ENCODE measurements at places on chromosomes 5 and 9.
A peak's percentile ranks its signal among the peaks of the same experiment; 100 is the strongest.

GRCh38 chr5:139417214-139417613 lies 13.3 kb upstream of the SPATA24 start:
- no peaks in the 10 kb centered on the region for H3K27me3 ChIP-seq
- H3K4me3 ChIP-seq, result no peak overlapping the region
- H3K4me1 ChIP-seq, result peaks cover 43% of the 10 kb centered on the region
- H3K36me3 ChIP-seq, result peaks cover 7% of the 10 kb centered on the region
- peak overlapping the region; percentile 13 for H3K27ac ChIP-seq
- no peak for DNase-seq

DNA sequence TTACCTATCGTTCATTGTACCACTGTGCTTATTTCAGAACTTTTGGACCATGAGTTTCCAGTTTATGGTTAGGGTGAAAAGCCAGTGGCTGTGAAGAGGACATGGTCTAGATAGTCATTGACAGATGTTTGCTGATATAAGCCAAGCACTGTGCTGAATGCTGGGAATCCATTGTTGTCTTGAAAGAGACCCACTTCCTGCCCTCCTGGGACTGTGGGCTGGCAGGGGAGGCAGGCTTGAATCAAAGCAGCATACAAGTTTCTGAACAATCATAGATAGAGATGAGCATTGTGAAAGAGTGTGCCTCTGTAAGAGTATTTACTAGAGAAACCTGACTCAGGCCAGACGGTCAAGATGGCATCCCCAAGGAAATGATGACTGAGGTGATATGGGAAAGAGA lies 73.4 kb downstream of the NMUR2 start:
- no peak overlapping the region for H3K27ac ChIP-seq
- H3K4me1 ChIP-seq, result no peaks in the 10 kb centered on the region
- no peaks in the 10 kb centered on the region for H3K27me3 ChIP-seq

DNA sequence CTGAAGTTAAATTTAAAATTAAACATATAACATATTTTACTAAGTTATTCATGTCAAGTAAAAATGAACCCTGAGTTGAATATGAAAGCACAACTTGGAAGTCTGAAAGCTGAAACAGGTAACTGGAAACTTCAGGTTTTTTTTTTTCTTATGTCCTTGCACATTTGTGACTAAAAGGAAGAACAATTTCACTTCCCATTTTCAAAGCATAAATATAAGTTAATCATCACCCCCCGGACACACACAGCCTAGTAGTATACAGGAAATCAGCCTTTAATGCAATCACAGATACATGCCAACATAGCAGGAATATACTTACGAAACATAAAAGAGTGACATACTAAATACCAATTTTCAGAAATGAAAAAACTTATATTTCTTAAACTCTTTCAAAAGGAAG lies 225.9 kb downstream of the RFX3 start:
- no peaks in the 10 kb centered on the region for H3K4me1 ChIP-seq
- no peaks in the 10 kb centered on the region for H3K36me3 ChIP-seq
- H3K4me3 ChIP-seq, result no peak overlapping the region
- H3K27me3 ChIP-seq, result no peaks in the 10 kb centered on the region
- H3K27ac ChIP-seq, result no peak overlapping the region

DNA sequence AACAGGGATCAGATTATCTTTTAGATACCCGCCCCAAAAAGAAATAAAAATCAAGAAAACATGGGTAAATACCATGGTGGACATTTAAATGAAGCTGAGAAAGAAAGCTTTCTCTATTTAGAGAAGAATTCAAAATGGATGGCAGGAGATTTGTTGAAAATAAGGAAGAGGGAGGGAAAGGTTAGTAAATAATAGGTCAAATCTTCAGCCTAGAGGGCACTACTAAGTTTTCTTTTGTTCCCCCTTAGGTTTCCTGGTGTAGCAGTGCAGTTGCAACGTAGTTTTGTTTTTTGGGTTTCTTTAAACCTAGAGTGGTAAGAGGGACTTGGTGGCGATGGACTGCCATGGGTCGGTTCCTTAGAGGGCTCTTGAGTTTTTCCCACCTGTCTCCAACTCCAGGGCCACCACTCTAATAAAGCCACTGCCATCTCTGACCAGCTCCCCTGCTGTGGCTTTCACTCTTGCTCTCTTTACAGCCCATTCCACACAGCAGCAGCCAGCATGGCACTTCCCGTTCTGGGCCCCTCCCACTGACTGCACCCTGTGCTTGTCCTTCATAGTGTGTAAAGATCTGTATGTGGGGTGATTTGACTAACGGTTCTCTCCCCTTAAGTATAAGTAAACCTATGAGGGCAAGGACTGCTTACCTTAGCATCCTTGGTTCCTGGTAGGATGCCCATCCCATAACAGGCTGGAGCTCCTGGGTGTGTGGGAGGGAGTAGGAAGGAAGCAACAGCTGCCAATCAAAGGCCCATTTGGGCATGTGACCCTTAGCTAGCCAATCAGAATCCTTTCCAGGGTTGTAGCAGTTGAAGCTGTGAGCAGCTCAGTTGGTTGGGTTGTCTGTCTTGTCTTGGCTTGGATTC lies 118.3 kb downstream of the SLC1A3 start:
- no peaks in the 10 kb centered on the region for H3K4me1 ChIP-seq
- no peak for DNase-seq
- H3K27me3 ChIP-seq, result no peaks in the 10 kb centered on the region
- no peak overlapping the region for H3K4me3 ChIP-seq
- H3K27ac ChIP-seq, result no peak overlapping the region

- peaks cover 2% of the 10 kb centered on the region for H3K27me3 ChIP-seq
- no peak overlapping the region for H3K4me3 ChIP-seq
- peak overlapping the region; percentile 20 for H3K27ac ChIP-seq
- peak; percentile 27 for DNase-seq
- H3K4me1 ChIP-seq, result peaks cover 7% of the 10 kb centered on the region
- no peaks in the 10 kb centered on the region for H3K36me3 ChIP-seq
Measured at GRCh38 chr9:131273856-131274673, 2.2 kb downstream of the FAM78A start.

DNA sequence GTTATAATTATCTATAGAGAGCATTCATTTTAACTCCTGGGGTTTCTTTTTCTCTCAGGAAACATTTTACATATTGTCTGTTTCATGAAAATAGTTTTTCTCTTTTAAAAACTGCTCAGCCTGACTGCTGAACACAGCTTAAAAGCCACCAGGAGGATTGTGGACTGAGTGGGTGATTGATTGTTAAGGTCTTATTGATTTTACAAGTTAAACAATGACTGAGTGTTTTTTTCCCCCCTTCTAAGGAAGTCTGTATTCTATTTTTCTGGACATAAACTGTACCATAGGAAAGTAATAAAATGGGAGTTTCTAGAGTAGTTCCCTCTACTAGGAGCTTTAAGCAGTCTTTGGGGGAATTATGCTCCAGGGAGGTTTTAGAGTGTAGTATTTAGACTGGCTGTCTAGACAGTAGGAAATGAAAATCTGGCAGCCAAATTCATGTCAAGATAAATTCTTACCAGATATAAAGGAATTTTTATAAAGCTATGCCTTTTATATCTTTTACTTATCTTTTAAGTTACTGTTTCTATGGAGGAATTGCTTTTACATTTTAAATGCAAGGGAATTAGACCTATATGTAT lies 463.9 kb downstream of the PRR16 start:
- no peak for DNase-seq
- H3K36me3 ChIP-seq, result no peaks in the 10 kb centered on the region
- no peak overlapping the region for H3K4me3 ChIP-seq
- H3K4me1 ChIP-seq, result no peaks in the 10 kb centered on the region

DNA sequence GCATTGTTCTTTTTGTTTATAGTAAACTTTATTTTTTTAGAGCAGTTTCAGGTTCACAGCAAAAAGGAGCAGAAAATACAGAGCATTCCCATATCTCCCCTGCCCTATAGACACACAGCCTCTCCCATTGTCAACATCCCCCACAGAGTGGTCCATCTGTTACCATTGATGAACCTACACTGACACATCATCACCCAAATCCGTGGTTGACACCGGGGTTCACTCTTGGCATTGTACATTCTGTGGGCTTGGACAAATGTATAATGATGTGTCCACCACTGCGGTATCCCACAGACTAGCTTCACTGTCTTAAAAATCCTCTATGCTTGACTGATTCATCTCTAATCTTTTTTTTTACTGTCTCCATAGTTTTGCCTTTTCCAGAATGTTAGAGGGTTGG lies 120.7 kb upstream of the SPATA31C2 start:
- H3K4me1 ChIP-seq, result no peaks in the 10 kb centered on the region
- H3K4me3 ChIP-seq, result no peak overlapping the region
- H3K27ac ChIP-seq, result no peak overlapping the region
- H3K36me3 ChIP-seq, result no peaks in the 10 kb centered on the region

DNA sequence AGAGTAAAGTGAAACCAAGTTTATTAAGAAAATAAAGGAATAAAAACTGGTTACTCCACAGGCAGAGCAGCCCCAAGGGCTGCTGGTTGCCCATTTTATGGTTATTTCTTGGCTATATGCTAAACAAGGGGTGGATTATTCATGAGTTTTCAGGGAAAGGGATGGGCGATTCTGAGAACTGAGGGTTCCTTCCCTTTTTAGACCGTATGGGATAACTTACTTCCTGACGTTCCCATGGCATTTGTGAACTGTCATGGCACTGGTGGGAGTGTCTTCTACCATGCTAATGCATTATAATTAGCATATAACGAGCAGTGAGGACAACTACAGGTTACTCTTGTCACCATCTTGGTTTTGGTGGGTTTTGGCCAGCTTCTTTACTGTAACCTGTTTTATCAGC lies 323.9 kb upstream of the PTGER4 start:
- no peaks in the 10 kb centered on the region for H3K36me3 ChIP-seq
- H3K4me1 ChIP-seq, result no peaks in the 10 kb centered on the region
- H3K4me3 ChIP-seq, result no peak overlapping the region
- no peak for DNase-seq
- no peaks in the 10 kb centered on the region for H3K27me3 ChIP-seq

- no peak for DNase-seq
- H3K4me3 ChIP-seq, result peak overlapping the region; percentile 63
- no peaks in the 10 kb centered on the region for H3K27me3 ChIP-seq
- H3K4me1 ChIP-seq, result no peaks in the 10 kb centered on the region
- H3K36me3 ChIP-seq, result no peaks in the 10 kb centered on the region
Measured at GRCh38 chr9:125889112-125889475, 141.9 kb downstream of the PBX3 start.

DNA sequence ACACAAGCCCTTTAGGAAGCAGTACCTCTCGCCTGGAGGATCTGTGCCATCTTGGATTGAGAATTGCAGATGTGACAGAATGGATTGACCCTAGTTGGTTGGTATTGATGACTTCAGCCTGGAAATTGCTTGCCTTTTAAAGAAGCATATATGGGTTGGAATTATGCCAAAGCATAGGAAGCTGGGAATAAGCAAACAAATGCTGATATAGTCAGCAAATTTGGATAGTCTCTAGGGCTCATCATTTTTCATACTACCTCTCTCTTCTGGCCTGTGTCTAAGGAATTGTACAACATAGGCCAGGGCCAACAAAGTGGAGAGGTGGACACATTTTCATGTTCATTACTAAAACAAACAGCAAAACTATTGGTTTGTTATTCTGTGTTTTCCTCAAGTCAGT lies 13.2 kb downstream of the TRIM32 start:
- no peak overlapping the region for H3K27ac ChIP-seq
- no peaks in the 10 kb centered on the region for H3K4me1 ChIP-seq
- no peak for DNase-seq
- H3K4me3 ChIP-seq, result no peak overlapping the region
- H3K36me3 ChIP-seq, result peaks cover 7% of the 10 kb centered on the region

DNA sequence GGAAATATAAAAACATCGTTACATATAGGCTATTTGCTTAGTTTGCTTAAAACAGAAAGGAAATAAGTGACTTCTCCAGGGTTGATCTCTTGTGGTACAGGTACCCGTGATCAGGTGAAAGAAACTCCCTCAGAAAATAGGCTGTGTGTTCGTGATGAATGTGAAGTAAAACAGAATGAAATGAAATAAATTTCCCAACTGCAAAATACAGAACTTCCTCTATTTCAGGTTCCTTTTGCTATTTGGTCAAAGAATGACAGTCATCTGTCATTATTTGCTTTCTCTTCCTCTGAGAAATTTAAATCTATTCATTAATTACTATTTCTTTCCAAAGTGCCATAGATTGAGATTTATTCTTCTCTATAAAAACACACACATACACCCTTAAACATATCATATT lies 408.1 kb downstream of the FAM170A start:
- DNase-seq, result no peak
- H3K27me3 ChIP-seq, result no peaks in the 10 kb centered on the region
- H3K4me1 ChIP-seq, result no peaks in the 10 kb centered on the region

GRCh38 chr9:78365748-78366697 lies 69.1 kb downstream of the PSAT1 start:
- no peaks in the 10 kb centered on the region for H3K27me3 ChIP-seq
- peak; percentile 51 for DNase-seq
- H3K36me3 ChIP-seq, result no peaks in the 10 kb centered on the region
- H3K4me1 ChIP-seq, result no peaks in the 10 kb centered on the region
- H3K27ac ChIP-seq, result no peak overlapping the region

DNA sequence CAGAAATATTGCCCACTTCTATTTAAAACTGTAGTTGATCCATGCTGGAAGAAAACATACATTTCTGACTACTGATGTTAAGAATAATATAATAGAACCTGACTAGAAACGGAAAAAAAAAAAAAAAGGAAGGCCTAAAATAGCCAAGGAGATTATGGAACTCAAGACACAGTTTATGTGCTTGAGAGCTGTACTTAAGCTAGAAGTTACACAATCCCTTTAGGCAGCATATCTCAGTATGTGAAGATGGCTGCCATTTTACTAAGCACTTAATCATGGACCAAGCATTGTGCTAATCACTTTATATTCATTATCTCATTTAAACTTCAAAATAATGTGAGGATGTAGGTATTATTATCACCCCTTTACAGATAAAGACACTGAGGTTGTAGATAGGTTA lies 73.0 kb upstream of the NR4A3 start:
- no peak overlapping the region for H3K4me3 ChIP-seq
- no peaks in the 10 kb centered on the region for H3K36me3 ChIP-seq
- no peaks in the 10 kb centered on the region for H3K4me1 ChIP-seq
- H3K27me3 ChIP-seq, result no peaks in the 10 kb centered on the region

DNA sequence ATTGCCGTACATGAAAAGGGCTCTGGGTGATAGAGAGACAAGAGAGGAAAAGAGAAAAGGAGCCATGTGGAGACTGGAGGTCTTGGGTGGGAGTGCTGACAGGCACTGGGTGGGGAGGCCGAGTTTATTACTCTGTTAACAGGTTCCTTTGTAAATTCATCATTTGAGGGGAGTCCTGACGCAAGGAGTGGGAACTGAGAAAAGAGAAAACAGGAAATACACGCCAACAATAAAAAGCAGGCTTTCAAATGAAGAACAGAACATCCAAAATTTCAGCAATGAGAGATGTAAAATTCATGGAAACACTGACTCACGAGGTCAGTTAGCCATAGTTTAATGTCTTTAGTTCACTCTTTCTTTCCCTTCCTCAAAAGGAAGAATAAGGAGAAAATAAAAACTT lies 342.8 kb downstream of the TMEM167A start:
- no peaks in the 10 kb centered on the region for H3K4me1 ChIP-seq
- H3K27me3 ChIP-seq, result no peaks in the 10 kb centered on the region
- H3K4me3 ChIP-seq, result no peak overlapping the region
- H3K36me3 ChIP-seq, result no peaks in the 10 kb centered on the region
- H3K27ac ChIP-seq, result no peak overlapping the region

GRCh38 chr9:121956808-121957207 lies 136.3 kb downstream of the TTLL11 start:
- H3K27me3 ChIP-seq, result no peaks in the 10 kb centered on the region
- H3K4me3 ChIP-seq, result no peak overlapping the region
- no peak overlapping the region for H3K27ac ChIP-seq
- no peaks in the 10 kb centered on the region for H3K36me3 ChIP-seq
- no peak for DNase-seq

- H3K4me1 ChIP-seq, result no peaks in the 10 kb centered on the region
- no peak for DNase-seq
- H3K27ac ChIP-seq, result no peak overlapping the region
- no peak overlapping the region for H3K4me3 ChIP-seq
- H3K36me3 ChIP-seq, result no peaks in the 10 kb centered on the region
- H3K27me3 ChIP-seq, result no peaks in the 10 kb centered on the region
Measured at GRCh38 chr5:15376088-15376487, 123.9 kb upstream of the FBXL7 start.

GRCh38 chr5:64534033-64534432 lies 28.2 kb downstream of the RGS7BP start:
- DNase-seq, result no peak
- H3K27me3 ChIP-seq, result no peaks in the 10 kb centered on the region

Data from kidney (tissue), 22 donors.